ENCODE measurements at places on chromosomes 7 and 10.

DNA sequence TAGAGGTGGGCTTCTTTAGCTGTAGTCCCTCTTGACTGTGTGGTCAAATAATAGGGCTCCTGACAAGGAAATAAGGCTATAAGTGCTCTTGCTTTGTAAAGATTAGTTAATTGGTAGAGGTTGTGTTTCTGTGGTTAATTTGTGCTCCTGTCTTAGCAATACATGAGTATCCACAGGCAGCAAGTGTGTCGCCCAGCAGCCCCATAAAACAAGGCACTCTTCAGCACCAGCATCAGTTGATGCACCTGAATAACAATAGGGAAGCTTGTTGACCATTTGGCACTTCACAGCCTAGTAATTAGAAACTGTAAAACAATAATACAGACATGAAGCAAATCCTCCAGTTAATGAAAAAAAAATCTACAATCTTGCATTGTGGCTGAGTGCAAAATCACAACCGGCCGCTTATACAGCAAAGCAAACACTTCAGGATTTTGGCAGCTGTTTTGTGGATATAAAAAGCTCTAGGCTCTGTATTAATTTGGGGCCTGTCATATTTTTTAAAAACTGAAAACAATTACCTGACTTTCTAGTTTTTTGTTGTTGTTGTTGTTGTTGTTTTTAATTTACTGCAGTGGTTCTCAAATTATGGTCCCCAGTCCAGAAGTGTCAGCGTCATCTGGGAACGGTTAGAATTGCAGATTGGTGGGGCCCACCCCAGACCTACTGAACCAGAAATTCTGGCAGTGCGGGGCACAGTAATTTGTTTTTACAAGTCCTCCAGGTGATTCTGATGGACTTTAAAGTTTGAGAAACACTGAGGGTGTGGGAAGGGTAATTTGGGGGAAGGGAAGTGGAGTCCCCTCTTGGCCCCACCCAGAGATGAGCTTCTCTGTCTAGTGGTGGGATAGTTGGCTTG is 56.8 kb downstream of the AUTS2 start:
- DNase-seq: no peak

GRCh38 chr10:17003151-17003550 is 126.5 kb downstream of the CUBN start:
- no peak for DNase-seq

GRCh38 chr7:131020759-131021261 is 286.8 kb upstream of the KLF14 start:
- DNase-seq: no peak

GRCh38 chr7:69765879-69766278 is 167.6 kb downstream of the AUTS2 start:
- no peak for DNase-seq

DNA sequence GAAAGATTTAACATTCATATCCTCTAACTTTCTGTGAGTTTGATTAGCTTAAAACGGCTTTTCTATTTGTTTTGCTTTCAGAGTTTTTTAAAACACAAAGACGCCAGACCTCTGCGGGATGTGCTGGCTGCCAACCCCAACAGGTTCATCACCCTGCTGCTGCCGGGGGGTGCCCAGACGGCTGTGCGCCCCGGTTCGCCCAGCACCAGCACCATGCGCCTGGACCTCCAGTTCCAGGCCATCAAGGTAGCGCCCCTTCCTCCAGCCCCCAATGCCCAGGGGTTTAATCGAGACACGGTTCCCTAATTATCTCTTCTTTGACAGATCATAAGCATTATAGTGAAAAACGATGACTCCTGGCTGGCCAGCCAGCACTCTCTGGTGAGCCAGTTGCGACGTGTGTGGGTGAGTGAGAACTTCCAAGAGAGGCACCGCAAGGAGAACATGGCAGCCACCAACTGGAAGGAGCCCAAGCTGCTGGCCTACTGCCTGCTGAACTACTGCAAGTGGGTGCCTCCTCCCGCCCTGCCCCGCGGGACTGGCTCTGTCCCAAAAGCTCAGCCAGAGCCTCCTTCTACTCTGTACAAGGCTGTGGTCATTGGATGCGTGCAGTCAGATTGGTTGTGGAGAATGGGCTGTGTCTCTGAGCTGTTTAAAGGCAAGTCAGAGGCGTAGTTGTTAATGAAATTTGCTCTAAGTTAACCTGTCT is 71.2 kb downstream of the TRRAP start:
- DNase-seq: no peak

DNA sequence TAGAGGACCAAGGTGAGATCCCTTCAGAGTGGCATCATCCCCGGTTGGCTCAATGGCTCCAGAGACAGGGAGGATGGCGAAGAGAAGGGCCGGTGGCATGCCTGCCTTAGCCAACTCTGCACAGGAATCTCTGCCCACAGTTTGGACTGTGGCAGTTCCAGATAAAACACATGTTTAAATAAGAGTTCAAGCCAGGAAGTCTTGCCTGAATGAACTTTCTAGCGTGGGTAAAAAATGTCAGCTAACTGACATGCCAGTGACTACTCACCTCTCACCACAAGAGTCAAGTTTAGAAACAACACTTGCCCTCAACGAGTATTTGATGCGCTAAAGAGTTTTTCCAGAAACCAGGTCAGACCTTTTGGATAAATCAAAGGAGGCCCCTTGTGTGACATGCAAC is 3.0 kb downstream of the NOD1 start:
- DNase-seq: no peak

DNA sequence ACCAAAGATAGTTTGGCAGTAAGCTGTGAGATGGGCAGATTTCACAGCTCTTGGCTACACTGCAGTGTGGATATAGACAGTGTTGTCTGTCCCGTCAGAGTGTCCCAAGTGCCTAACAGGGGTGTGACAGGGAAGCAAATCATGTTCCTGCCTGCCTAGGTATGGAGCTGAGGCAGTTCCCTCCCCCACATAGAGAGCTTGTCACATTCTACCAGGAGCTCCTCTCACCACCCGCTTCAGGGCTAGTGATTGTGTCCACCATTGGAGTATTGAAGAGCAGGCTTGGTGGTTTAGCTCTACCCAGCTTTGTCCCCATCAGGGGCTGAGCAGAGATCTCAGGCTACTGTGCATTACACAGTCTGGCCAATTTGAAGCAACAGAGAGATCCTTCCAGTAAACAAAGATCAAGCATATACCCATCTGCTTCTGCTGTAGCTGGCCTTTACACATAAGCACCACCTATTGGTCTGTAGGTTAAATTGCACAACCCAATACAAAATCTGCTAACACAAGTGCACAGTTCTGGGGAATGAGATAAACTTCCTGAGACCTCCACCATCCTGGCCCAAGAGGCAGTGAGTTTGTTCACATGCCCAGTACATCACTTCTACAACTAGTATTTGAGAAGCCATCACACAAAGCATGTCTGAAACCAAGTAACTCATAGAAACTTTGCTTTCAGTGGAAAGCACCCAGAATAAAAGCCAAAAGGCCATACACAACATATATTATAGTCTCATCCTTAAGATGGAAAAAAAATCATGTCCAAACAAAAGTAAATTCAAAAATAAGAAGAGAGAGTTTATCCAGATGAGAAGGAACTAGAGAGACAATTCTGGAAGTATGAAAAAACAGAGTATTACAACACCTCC is 67.3 kb downstream of the GLCCI1 start:
- DNase-seq: no peak

GRCh38 chr10:111129363-111129762 is 52.5 kb downstream of the ADRA2A start:
- DNase-seq: no peak

DNA sequence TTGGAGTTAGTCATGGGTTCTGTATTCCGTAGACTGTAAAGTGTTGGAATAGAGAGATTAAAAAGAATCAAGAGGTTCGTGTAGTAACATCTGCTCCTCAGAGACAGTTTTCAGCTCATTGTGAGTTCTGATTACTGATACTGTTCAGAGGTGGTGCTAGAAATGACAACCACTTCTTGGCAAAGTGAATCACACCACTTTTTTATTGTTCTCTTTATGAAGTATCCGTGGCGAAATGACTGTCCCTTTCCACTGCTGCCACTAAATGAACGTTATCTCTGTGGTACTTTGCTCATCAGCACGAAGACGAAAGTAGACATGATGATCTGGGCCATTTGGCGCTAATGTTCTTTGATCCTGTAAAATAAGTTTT is 860 bp downstream of the RPP30 start:
- no peak for DNase-seq

- DNase-seq: no peak
These were observed 48.0 kb upstream of the SP8 start for GRCh38 chr7:20834656-20835055.

- DNase-seq: no peak
These were observed 24.2 kb upstream of the MACC1 start for GRCh38 chr7:20241194-20241910.

- no peak for DNase-seq
These were observed 19.3 kb downstream of the VSIR start for GRCh38 chr10:71753960-71754505.

DNA sequence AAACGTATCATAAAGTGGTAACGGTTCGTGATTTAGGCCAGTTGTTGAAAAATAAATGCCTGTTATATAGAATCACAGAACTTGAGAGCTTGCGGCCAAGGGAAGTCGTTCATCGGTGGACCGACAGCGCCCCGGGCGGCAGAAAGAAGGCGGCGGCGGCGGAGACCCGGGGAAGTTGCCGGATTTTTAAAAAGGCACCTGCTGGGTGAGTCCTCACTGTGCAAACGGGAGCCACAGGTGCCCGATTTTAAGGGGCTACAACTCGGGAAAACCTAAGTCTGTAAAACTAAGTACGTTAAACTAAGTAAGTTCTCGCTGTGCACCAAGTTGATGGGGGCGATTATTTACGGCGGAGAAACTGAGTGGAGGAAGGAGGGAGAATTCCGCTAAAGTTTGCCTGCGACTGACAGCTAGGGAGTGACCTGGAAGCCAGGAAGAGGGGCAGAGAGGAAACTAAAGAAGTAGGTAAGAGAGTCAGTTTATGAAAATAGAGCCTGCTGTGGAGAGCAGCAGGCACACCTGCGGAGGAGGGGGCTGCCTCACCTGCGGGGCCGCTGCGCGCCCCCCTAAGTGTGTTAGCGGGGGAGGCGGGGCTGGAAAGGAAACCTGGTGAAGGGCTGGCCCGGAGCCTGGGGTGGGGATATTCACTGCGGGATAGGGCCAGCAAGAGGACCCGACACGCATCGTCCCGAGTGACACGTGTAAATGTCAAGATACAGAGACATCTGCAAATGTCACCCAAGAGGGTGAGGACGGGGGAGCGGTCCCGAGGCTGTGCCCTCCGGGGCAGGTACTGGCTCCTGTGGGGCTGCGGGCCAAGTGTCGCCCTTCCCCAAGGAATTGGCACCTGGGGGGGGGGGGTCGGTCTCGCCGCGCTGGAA is 996 bp downstream of the ADAM12 start:
- peak; percentile 76 for DNase-seq

DNA sequence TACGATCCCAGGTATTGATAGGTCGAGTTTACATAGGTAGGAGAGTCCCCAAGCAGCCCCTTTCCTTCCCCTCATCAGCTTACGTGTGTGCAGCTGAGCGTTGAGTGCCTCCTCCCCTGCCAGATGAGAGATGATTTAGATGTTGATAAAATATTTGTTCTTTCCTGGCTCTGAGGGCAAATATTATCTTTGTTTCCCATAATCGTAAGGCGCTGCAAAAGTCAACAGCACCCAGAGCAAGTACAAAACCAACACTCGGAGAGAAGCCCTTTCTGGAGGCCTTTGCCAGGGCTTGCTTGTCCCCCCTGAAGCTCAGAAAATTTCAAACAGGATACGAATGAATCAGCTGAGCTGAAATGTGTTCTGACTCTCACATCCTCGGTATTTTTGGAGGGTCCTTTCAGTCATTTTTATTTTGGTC is 683.2 kb downstream of the LRMDA start:
- peak; percentile 39 for DNase-seq

DNA sequence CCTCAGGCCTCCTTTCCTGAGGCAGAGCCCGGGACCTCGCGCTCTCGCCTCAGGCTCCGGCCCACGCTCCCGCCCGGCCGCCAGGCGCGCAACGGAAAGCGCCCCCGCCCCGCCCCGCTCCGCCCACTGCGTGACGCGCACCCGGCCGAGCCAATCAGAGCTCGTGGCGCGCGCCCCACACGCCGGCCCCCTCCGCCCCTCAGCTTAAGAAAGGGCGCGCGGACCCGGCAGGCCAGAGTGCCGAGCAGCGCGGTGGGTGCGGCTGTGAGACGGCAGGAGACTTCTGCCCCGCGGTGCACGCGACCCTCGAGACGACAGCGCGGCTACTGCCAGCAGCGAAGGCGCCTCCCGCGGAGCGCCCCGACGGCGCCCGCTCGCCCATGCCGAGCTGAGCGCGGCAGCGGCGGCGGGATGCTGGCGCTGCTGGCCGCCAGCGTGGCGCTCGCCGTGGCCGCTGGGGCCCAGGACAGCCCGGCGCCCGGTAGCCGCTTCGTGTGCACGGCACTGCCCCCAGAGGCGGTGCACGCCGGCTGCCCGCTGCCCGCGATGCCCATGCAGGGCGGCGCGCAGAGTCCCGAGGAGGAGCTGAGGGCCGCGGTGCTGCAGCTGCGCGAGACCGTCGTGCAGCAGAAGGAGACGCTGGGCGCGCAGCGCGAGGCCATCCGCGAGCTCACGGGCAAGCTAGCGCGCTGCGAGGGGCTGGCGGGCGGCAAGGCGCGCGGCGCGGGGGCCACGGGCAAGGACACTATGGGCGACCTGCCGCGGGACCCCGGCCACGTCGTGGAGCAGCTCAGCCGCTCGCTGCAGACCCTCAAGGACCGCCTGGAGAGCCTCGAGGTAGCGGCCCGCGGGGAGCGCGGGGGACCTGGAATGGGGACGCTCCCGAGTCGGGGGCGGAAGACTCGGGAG is at the start of gene NPTX2:
NPTX2 (plus strand) TSS at position 235 of the 909 bp plus-strand sequence; CDS start at position 412, 177 bp downstream.
- peak; percentile 78 for DNase-seq

DNA sequence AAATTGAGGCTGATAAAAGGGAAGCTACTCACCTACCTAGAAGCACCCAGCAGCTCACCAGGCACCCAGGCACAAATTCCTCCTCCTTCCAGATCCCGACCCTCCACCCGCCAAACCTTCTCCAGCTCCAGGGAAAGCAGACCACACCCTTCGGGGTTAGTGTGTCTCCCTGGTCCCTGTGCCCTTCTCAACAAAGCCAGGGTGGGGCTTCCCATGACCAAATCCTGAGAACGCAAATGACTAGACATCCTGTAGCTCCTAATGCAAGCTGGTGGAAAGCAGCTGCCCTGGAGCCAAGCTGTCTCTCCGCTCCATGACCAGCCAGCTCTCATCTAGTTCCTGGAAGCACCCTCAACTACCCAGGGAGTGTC is 4.4 kb downstream of the TBX20 start:
- no peak for DNase-seq

DNA sequence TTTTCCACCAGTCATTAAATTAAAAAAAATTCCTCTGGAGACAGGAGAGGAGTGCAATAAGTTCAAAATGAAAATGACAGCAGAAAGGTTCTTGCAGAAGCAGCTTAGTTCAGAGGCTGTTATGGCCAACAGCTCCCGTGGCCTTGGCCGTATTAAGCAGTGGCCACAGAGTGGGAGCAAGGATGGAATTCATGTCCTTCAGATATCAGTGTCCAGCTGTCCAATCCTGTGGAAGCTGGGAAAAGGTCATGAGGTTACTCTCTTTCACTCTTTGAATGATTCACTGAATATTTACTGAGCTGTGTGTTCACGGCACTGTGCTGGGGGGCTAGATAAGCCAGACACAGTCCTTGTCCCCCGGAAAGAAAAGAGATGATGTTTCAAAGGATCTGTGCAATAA is 231.8 kb downstream of the BMPER start:
- no peak for DNase-seq

Data from right kidney (tissue), 9 donors.